ENCODE measurements at places on chromosomes 3 and 15.

DNA sequence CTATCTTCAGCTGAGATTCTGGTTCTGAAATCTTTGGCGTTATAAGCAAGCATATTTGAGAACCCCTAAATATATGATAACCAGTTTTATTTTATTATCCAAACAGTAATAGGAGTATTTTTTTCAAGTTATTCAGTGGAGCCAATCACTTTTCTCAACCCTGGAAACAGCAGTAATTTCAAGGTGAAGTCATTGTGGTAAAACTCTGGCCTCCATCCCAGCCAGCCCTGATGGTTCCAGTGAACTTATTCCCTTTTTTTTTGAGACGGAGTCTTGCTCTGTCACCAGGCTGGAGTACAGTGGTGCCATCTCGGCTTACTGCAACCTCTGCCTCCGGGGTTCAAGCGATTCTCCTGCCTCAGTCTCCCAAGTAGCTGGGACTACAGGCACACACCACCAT, 545.4 kb upstream of the IL12A start:
- DNase-seq = no peak

- no peak for DNase-seq
Observed at GRCh38 chr3:54065586-54065985, 56.8 kb upstream of the CACNA2D3 start.

GRCh38 chr3:111675846-111676210, 80.7 kb upstream of the ZBED2 start:
- no peak for DNase-seq

DNA sequence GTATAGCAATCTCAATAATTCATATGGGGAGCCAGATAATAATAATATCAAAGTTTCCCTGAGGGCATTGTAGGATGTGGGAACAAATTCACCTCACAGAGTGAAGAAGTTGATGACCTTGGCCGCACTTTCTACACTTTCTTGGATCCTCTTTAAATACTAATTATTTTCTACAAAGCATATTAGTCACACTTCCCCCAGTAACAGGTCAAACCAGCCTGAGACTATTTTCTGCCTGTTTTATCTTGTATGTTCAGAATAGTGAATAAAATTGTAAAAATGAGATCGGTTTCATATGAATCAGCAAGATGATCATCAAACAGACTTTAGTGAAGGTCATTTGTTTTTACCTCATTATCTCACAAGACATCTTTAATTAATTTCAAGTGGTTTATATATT, 2.3 kb upstream of the OR5K3 start:
- no peak for DNase-seq

DNA sequence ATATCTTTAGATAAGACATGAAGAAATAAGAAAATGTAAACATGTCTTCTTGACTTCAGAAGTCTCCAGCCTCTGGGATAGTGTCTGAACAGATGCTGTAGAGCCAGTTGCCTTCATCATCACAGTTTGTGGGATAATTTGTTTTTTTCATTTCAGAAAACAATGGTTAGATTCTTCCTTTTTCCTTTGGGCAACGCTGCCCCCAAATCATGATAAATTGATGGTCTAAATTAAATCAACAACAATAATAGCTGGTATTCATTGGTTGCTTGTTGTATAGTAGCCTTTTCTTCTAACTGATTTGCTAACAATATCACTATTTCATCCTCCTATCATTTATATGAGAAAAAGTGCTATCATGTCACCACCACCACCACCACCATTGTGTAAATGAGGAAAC, 12.6 kb upstream of the SHQ1 start:
- no peak for DNase-seq

DNA sequence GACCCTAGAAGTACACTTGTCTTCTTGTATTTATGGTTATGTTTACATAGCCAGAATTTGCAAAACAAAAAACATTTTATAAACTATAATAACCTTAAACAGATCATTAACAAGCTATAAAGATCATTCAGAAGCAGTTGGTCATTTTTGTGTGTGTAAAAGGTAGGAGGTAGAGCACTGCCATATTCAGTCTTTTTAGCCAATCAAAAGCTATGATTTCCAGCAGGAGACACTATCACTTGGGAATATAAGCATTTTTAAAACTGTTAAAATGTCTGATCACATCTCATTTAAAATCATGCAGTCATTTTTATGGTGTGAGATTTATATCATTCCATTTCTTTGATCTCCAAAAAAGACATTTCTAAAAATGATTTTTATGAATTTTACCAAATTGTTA, 42.6 kb upstream of the ATP2C1 start:
- DNase-seq = no peak

GRCh38 chr3:61136191-61136590, 115.1 kb downstream of the FHIT start:
- DNase-seq = no peak

DNA sequence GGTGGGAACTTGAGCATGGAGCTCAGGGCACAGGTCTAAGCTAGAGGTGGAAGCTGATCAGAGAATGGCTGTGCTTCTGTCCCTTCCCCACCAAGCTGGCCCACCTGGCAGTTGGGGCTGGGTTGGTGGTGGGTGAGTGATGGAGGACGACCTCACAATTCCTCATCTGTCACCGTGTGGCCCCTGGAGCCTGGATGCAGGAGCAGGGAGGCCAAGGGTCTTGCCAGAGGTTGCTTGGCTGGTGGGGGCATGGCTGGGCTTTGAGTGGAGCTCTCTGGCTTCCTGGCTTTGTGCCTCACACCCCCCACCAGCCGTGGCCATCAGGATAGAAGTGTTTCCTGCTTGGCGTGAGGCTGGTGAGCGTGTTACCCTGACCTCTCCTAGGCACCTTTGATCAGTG, 36.0 kb downstream of the FBLN2 start:
- no peak for DNase-seq

DNA sequence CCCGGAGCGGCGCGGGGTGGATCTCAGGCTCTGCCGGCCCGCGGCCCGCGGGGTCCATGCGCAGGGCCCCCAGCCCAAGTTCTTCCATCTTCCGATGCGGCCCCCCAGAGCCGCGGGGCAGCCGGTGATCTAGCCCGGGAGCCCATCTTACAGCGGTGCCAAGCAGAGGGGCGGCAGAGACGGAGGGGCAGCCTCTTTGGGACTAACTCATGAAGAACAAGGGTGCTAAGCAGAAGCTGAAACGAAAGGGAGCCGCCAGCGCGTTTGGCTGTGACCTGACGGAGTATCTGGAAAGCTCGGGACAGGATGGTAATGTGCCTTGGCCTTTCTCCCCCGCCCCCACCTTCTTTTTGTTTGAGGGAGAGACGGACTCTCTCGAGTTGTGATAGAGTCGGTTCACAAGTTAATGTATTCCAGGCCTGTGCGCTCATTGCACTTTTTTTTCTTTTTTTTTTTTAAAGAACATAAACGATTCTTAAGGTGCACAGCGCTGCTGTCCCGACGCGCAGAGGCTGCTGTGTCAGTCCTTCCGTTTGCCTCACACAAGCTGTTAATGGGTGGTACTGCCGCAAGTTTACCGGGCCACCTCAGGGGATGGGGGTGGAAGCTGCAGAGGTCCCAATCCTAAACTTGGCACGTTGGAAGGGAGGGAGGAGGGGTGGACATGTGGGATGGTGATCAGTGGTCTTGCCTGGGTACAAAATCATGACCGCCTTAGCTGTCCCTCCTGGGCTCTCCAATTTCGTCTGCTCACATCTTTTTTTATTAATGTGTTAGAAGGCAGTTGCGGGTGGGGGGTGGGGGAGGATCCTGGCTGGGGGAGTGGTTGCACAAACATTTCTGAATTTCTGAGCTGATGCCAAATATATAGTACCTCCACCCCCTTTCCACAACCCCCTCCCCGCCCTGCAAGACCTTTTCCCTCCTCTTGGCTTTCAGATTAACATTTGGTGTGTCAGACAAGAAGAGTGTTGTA, 801 bp downstream of the ARHGAP31 start:
- peak; percentile 45 for DNase-seq

GRCh38 chr3:123105201-123106189, 38.7 kb downstream of the PDIA5 start:
- no peak for DNase-seq

DNA sequence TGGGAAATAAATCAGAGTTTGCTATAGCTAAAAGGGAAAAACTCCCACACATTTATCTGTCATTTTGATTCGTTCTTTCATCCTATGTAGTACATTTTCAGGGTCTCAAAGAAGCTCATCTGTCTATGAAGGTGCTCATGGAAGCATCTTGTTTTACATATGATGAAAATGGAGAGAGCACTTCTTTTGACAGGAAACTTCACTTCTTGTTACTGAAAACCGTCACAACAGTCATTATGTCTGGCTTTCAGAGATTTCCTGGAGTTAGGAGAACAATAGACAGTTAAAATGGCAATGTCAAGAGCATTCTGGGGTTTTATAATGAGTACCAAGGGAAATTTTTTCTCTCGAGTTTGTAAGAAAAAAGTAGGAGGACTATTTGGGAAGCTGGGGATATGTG, 83.3 kb downstream of the TMEM108 start:
- no peak for DNase-seq

GRCh38 chr15:64438653-64439447, 21.5 kb upstream of the ZNF609 start:
- no peak for DNase-seq

DNA sequence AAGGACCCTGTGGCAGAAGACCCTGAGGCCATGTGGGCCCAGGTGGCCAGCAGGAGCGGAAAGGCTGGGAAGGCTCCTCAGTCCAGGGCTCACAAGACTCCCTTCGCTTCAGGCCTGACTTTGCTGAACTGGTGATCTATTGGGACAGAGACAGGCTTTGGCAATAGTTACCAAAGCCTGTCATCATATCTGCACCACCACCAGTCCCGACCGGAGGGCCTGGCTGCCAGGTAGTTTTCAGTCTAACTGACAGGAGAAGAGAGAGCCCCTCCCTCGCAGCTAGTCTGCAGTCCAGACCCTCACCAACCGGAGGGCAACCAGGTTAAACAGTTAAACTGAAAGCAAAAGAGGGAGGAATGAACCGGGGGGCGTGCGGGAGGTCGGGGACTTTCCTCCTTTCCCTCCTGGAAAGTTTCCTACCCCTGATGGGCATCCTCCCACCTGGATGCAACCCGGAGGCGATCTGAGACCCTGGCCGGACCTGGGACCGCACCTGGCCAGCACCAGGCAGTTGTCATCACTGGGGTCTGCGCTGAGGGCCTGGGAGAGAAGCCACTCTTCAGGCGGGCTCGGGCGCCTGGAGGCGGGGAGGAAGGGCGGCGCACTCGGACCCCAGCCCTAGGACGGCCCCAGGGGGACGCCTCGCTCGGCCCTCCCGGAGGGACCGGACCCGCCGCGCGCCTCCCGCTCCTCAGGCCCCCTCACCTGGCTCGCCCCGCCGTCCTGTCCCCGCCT, 435 bp downstream of the RAB27A start:
- no peak for DNase-seq

GRCh38 chr3:40532252-40532651, 7.5 kb downstream of the ZNF621 start:
- no peak for DNase-seq

GRCh38 chr3:120693439-120694171, 11.6 kb upstream of the HGD start:
- DNase-seq = no peak

GRCh38 chr3:70738291-70738681, 425.8 kb upstream of the MDFIC2 start:
- DNase-seq = no peak

DNA sequence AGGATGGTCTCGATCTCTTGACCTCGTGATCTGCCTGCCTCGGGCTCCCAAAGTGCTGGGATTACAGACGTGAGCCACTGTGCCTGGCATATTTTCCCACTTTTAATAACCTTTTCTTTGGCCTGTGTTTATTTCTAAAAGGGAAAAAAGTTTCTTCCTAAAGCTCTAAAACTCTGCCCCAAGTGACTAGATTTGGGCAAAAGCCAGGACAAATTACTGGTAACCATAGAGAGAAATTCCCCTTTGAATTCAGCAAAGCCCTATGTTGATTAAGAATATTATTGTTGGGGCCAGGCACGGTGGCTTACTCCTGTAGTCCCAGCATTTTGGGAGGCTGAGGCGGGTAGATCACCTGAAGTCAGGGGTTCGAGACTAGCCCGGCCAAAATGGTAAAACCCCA, 11.5 kb upstream of the TRPM7 start:
- no peak for DNase-seq

DNA sequence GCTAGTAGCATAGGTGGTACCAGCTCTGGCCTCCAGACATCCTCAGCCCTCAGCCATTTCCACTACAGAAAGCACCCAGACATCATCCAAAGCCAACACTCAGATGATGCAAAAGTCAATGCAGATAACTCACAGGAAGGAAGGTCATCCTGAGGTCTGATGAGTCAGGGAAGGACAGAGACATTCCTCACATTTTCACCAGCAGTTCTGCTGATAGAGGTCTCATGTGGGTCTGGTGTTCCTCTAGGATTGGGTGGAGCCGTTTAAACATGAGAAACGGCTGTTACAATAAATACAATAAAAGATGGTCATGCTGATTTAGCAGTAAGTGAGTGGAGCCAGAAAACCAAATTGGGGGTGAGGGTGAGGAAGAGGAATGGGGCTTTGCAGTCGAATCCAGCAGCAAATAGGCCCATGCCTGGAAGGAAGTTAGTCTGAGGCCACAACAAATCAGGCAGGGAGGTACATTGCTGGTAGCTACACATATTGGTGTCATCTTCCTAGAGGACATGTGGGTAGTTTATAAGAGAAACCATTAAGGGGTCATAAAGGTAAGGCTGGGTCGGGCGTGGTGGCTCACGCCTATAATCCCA, 33.3 kb upstream of the FLNB start:
- no peak for DNase-seq

- no peak for DNase-seq
Observed at GRCh38 chr3:15440891-15441290, 13.5 kb downstream of the EAF1 start.

- DNase-seq = peak; percentile 57
Observed at GRCh38 chr3:46276497-46277099, 34.3 kb downstream of the CCR3 start.

- no peak for DNase-seq
Observed at GRCh38 chr3:143366672-143367071, 247.1 kb downstream of the CHST2 start.

DNA sequence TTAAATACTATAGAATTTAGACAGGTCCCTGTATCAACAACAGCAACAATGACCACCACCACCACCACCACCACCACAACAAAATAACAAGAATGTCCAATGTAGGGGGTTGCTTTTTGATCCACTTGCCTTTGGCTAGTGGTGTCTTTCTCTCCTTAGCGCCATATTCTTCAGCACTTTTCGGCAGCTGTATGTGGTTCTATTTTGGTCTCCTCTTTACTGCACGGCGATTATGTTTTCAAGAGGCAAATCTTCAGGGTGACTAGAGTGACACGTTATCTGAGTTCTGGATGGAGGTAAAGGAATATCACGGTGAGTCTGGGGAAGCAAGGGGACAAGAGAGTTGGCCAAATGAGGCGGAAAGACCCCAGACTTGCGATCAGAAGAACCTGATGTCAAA, 56.1 kb downstream of the ST6GAL1 start:
- no peak for DNase-seq

DNA sequence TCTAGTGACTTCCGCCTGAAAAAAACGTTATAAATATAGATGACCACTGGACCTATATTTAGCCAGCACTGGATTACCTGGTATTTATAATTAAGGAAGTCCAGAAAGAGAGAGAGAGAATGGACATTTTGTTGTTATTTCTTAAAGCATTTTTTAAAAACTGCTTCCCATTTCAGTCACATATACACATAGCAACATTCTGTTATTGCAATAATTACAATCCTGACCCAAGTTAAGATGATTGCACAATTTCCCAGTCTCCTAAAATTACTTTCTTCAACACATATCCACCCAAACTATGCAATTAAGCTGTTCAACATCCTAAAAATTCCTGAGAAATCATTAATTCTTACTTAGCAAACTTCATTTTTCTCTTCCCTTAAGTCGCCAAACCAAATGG, 37.7 kb downstream of the PCSK6 start:
- no peak for DNase-seq

- no peak for DNase-seq
Observed at GRCh38 chr3:127819656-127820055, 2.7 kb downstream of the MGLL start.

- no peak for DNase-seq
Observed at GRCh38 chr3:122342803-122343202, 17.8 kb downstream of the CSTA start.
